ENCODE measurements at places on chromosomes 2 and 18. TPM values are rescaled to one million over a fixed set of nuclear protein-coding genes. Genes with fewer than 3 reads are reported as not detected.

The SERPINB11 gene
- not detected for total RNA-seq

The MEP1B gene
- total RNA-seq, result 0.29 TPM

The SULT1C4 gene
- total RNA-seq, result not detected

The GALNT13 gene
- total RNA-seq, result not detected

The CPO gene
- total RNA-seq, result 0.22 TPM

The ALLC gene
- total RNA-seq, result not detected

The CDK15 gene
- total RNA-seq, result not detected

GRCh38 chr2:209534228-209534627 is 110.4 kb downstream of the MAP2 start:
- DNase-seq, result no peak

DNA sequence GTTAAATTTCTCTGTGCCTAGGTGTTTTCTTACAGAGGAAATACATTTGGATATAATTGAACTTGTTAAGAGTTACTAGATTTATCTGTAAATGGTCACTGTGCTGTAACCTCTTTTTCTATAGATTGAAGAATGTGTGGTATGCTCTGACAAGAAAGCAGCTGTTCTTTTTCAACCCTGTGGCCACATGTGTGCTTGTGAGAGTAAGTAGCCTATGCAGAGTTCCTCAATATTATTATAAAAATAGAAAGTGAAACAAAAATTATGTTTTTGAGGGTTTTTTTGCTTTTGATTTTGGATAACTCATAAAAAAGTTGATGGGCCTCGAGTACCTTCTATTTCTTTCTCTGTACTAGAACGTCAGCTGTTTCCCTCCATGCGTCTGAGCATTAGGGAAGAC is 112.4 kb downstream of the MIB1 start:
- DNase-seq, result no peak

DNA sequence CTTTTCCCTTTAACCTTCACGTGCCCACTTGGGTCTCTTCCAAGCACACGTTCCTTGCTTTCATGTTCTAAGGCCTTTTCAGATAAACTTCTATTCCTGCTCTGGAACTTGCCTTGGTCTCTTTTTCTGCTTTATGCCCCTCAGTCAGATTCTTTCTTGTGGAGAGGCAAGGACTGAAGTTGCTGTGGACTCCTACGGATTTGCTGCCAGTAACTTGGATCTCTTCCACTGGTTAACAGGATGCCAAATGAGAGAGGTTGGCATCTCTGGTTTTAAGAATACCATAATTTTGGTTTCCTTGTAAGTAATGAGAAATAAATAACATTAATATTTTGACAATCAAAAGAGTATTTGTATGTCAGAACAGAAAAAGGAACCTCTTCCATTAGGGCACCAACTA is 33.0 kb downstream of the COMMD1 start:
- no peak for DNase-seq

GRCh38 chr2:105449076-105449475 is 50.2 kb upstream of the FHL2 start:
- no peak for DNase-seq

- no peak for DNase-seq
Measured at GRCh38 chr18:21064347-21064746, 47.3 kb downstream of the ROCK1 start.

GRCh38 chr2:224178056-224178455 is 139.0 kb upstream of the SERPINE2 start:
- no peak for DNase-seq

DNA sequence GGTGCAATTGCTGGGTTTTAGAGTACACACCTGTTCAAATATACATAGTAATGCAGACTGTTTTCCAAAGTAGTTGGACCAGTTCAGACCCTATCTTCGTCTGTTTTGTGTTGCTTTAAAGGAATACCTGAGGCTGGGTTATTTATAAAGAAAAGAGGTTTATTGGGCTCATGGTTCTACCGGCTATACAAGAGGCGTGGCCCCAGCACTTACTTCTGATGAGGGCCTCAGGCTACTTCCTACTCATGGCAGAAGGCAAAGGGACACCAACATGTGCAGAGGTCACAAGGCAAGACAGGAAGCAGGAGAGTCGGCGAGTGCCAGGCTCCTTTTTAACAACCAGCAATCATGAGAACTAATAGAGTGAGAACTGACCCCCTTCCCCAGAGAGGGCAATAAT is 21.9 kb upstream of the EMILIN2 start:
- DNase-seq, result no peak

GRCh38 chr2:29420999-29421782 is 306.0 kb downstream of the CLIP4 start:
- no peak for DNase-seq

- no peak for DNase-seq
Measured at GRCh38 chr18:40878371-40878770, 1076.7 kb upstream of the PIK3C3 start.

DNA sequence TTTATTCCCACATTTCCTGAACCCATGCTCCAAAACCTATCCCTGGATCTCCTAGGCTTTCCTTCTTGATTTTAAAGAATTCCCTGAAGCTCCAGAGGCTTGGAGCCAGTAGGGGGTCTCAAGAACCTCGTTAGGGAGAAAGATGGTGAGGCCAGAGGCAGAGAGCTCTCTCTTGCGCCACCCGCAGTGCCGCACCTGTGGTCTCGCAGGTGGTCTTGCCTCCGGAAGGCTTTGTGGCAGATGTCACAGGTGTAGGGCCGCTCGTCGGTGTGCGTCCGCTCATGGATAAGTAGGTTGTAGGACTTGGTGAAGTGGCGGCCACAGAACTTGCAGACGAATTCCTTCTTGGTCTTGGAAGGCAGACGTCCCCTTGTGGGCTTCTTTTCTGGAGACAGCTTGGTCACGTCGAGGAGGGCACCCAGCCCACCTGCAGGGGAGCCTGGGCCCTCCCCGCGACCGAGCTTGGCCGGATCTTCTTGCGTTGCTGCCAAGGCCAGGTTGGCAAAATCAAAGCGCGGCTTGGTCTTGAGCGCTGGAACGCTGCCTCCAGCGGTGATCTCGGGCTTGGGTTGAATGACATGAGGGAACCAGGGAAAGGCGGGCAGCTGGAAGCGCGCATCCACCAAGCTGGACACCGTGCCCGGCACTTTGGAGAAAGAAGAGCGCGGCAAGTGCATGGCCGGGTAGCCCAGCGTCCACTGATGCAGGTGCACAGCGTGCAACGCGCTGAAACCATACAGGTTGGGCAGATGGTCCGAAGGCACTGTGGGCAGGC is 5.3 kb downstream of the OSR1 start:
- no peak for DNase-seq

DNA sequence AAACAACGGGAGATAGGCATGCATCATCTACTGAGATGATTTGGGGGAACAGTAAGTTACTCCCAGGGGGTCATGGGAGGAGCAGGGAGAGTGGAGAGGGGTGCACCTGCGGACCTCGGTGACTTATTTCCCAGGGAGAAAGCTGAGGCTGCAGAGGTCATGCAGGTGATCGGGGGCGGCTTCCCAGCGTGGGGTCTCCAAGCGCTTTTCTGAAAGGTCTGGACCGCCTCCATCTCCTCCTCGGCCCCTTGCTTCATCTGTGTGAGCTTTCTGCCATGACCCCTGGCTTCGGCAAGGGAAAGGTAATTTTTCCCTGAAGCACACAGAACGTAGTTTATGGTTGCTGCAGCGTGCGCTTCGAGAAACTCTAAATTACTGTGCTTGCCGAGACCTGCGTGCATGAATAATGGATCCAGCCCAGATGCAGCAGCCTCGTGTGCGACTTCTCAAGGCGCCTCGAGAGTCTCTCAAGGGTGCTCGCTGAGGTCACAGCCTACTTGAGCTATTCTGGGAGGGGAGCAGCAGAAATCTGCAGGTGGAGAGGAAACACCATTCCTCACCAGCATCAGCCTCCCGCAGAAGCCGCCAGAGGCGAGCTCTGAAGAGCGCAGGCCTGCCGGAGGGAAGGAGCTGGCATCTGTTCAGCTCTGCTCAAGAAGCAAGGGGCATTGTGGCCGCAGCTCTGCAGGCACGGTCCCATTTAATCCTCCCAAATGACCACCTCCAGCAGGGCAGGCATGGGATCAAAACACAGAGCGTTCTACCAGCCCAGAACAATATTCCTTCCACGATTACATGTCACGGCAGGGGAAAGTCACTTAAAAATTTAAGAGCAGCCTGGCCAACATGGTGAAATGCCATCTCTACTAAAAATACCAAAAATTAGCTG is 308.4 kb upstream of the MYT1L start:
- no peak for DNase-seq

DNA sequence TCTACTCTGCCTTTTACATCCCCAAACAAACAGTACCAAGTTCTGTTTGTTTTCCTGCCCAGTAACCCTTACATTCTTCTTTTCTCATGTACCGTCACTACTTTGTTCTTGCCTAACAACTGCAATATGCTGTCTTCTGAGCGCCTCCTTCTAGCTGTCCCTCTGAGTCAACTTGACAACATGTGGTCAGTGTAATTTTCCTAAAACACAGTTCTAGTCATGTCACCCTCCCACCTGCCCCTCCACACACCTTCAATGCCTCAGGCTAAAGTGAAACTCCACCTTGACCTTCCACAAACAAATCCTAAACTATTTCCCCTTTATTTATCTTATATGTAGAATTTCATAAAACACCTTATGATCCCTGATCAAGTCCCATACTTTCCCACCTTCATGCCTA is 124.6 kb upstream of the CD302 start:
- no peak for DNase-seq

- no peak for DNase-seq
Measured at GRCh38 chr2:183269956-183270355, 145.7 kb downstream of the NUP35 start.

GRCh38 chr18:53784253-53784652 is 440.2 kb downstream of the MBD2 start:
- DNase-seq, result no peak

- no peak for DNase-seq
Measured at GRCh38 chr18:76212960-76213359, 282.1 kb downstream of the ZNF516 start.

DNA sequence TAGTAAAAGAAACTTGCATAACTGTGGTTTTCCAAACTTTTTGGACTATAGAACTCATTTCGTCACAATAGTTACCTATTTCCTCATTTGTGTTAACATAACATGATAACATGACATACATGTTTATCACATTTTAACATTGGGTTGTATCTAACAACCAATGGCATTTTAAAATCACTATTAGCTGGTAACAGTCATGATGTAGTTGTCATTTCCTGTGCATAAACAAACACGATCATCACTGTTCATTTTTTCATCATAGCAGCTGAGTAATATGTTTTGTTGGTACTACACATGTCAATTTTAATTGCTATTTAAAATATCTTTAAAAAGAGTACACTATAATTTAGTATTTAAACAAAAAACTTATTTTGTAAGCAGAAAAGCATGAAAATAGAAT is 402.4 kb downstream of the SATB2 start:
- DNase-seq, result no peak

GRCh38 chr2:163751696-163752095 is 15.9 kb upstream of the FIGN start:
- DNase-seq, result no peak

DNA sequence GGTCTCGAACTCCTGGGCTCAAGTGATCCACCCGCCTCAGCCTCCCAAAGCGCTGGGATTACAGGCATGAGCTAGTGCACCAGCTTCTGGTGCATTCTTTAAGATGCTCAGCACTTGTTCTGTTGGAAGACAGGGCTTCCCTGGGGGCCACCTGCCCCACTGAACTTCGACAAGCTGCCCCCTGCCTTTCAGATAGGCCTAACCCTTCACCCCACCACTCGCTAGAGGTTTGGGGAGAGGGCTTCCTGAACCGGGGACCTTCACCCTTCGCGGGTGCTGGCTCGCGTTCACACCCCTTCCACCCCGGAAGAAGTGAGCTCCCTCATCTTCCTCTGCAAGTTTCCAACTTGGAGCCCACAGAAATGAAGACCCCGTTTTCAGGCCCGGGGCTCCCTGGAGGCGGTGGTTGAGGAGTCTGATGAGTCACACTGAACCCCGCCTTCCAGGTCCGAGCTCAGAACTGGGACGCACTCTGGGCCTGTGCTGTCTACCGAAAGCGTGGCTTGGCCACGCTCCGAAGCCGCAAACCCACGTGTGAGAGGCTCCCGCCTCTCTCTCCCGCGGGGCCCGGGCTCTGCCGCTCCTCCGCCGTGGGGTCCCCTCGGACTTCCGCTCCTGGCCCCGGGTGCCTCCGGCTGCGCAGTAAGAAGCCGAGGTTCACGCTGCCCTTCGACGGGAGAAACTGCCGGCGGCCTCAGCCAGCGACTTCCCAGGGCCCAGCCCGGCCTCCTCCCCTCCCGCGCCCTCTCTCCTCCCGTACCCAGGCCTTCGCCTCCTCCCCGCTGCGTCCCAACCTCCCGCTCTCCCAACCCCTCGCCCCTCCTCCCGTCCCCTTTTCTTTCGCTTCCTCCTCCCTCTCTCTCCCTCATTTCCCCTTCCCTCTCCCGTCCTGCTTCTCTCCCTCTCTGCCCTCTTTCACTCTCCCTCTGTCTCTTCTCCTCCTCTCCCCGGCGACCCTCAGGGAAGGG is 47.5 kb upstream of the SP3 start:
- no peak for DNase-seq

DNA sequence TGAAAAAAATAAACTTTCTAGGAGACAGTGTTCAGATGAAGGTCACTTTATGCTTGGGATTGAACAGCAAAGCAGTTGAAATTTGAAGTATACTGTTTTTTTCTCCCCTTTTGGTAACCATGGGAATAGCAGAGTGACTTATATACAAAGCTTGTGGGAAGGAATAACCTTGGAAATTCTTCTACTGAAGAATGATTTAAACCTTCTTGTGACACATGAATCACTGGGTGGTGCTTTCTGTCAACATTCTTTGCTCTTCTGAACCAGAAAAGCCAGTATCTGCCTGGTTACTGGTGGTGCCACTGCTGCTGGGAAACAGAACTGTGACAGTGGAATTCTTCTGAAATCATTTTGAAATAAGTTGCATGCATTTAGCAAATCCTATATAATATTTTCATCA is 39.4 kb upstream of the RND3 start:
- no peak for DNase-seq

GRCh38 chr2:73289304-73289703 is 4.0 kb downstream of the EGR4 start:
- DNase-seq, result no peak

DNA sequence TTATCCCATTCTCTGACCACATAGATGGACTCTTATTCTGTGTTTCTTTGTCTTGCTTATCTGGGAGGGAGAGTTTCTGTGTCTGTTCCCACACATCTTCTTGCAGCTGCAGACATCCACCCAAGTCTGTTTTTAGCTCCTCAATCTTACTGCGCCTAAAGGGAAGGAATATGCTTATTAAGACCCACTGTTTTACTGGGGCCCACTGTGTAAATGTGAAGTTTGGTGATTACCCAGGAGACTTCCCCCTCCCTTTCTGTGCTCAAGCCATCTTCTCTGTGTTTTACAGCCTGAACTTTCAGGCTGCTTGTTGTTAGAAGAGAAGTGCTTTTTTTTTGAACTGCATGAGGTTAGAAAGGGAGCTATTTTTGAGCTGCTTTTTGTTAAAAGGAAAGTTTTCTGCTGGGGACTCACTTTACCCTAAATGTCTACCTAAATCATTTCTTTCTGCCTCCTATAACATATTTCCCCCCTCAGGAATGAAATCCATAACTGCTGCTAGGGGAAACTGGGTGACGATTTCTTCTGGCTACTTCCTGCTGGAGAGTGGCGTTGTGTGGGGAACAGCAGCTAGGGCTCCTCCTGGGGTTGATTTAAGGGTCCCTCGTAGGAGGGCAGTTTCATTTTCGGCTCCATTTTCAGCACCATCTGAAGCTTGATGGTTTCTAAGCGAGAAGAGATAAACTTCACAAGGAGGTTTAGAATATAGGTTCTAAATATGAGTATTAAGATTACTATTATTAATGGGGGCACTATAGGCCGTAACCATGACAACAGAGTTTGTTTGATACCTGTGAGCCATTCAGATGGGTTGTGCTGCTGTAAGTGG is 39.5 kb upstream of the GMCL1 start:
- DNase-seq, result no peak

GRCh38 chr18:3139406-3139805 is 80.4 kb downstream of the MYOM1 start:
- DNase-seq, result no peak
